ENCODE measurements at places on chromosomes 5 and 9.

DNA sequence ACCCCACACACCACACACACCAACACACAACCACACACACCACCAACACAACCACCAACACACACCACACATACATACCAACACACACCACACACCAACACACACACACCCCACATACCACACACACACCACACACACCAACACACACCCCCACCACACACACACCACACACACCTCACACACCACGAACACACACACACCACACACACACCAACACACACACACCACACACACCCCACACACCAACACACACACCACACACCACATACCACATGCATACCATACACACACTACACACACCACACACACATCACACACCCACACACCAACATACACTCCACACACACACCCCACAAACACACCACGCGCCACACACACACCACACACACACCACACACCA, 171.4 kb downstream of the GOLPH3 start:
- no peak for DNase-seq

GRCh38 chr5:179135441-179136215, 75.5 kb downstream of the ZNF354C start:
- no peak for DNase-seq

DNA sequence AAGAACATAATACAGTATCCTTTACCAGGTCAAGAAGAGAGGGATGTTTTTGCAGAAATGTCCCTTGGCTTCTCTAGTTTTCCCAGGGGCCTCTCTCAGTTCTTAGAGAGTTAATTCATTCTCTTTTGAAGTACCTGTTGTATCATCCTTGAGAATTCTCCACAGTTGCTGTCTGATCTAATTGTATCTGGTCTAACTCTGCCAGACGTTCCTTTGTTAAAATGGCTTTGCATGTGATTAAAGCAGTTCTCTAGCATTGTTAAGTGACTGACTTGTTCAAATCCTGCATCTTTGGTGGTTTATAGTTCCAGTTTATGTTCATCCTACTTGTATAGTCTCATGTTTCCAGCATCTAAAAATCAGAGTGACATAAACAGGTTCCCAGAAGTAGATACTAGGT, 65.0 kb downstream of the KIAA1958 start:
- no peak for DNase-seq

GRCh38 chr5:27592231-27592630, 553.8 kb upstream of the CDH9 start:
- DNase-seq = no peak

- DNase-seq = no peak
These were observed 15.3 kb downstream of the HNRNPH1 start for GRCh38 chr5:179608131-179608581.

GRCh38 chr5:113390224-113390623, 44.6 kb downstream of the TSSK1B start:
- DNase-seq = no peak

GRCh38 chr5:9015937-9016270, 530.0 kb downstream of the SEMA5A start:
- DNase-seq = no peak

DNA sequence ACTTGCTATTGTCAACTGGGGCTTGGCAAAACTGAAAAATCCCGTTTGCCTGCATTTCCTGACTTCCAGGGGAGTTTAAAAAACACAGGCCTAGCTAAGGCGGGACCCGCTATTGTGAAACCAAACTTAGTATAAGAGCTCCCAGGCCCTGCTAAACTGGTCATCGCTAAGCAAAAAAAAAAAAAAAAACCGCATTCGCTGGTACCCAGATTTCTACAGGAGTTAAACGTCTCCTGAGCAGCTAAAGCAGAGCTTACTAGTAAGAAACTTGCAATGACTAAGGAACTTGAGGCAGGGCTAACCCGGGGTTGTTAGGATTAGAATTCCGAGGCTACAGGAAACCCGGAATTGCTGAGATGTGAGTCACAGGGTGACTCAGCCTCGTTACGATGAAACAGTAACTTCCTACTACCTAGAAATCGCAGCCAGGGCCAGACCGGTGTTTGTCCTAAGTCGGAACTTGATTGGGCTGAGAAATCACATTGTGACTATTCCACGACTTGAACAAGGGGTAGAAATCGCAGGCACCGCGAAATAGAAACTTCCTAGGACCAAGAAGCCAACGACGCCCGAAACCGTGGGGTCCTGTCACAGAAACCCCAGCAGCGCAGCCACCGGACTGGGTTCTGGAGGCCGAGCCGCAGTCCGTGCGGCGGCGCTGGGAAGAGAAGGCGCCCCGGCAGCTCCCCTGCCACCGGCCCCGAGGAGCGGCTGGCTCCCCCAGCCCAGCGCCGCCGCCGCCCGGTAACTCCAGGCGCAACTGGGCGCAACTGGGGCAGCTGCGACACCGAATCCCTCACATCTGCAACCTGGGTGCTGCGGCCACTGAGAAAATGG, 89.4 kb downstream of the ANXA2R start:
- peak; percentile 53 for DNase-seq

Measured in stimulated activated CD8-positive, alpha-beta memory T cell treated with anti-CD3 and anti-CD28 coated beads, Interleukin-4, amount 100 ng/mL, for 24 hours (primary cell).